Anterior cingulate cortex (tissue), 58 donors: ENCODE measurements at places on chromosomes 16 and 17.
A peak's percentile ranks its signal among the peaks of the same experiment; 100 is the strongest.

DNA sequence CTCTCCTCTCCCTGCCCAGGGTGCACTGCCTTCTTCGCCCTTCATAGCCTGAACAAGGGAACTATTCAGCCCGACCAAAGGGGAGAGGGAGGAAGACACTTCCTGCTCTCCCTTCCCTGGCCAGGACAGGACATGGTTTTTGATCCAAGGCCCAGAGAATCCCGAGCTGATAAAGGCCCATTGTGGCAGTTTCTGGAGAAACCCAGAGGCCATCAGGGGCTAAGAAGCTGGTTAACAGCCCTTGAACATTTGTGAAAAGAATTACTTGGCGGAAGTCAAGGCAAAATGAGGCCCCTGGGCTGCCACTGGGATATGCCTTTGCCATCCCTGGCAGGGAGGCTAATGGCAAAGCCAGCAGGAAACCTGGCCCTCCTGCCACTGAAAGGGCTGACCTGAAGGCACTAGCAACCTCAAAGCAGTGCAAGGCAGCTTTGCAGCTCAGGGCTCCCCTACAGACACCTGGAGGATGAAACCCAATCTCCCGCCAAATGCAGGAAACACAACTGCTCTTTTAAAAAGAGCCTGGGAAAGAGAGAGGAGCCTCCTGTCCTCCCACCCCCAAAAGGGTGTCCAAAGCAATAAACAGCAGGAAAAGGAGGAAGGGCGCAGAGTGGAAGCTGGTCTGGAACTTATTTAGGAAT lies 12.6 kb downstream of the PHB1 start:
- peak; percentile 32 for DNase-seq

DNA sequence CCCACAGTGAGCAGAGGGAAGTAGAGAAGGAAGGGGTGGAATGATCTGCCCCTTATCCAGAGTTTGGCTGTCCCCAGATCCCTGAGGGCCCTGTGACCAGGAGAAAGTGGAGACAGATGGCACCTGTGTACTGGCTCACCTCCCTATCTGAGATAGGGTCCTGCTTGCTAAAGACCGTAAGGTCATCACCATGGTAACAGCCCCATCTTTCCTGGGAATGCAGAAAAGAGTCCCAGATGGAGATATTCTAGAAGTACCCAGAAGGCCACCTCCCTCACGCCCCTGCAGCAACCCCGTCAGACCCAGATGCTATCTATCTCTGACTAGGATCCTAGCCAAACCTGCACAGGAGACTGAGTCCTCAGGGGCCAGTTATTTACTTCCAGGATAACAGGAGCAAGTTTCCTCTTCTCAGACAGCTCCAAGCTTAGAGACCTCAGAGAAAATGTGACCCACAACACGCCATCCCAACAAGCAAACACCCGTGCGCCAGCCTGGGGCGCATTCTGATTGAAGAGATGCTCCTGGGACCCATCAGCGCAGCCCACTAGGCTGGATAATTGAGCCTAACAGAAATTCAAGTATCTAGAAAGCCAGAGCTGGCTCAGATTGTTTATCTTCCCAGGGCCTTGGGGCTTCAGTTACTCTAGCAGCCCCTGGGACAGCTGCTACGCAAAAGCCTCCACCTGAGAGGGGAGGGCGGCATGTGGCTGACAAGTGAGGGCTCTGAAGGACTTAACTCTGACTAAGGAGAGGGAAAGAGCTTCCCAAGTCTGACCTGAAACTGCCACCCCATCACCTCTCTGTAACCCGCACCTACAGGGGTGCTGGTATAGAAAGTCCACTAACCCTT lies 1.9 kb downstream of the ORMDL3 start:
- no peak for DNase-seq

DNA sequence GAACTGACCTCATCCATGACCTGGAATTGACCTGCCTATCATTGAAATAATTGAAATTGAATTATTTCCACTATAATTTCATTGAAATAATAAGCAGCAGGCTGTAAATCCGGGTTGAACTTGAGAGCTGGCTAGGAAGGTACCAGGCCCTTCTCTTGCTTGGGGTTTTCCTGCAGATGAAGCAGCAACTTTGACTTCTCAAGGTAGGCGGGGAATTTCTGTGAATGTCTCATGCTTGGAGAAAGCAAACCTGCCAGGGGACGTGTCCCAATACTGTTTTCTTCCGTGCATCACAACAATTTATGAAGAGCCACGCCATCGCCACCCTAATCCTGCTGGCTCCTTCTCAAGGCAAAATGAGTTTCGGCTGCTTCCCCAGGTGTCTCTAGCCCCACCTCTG lies 97.5 kb upstream of the XYLT1 start:
- DNase-seq = no peak

DNA sequence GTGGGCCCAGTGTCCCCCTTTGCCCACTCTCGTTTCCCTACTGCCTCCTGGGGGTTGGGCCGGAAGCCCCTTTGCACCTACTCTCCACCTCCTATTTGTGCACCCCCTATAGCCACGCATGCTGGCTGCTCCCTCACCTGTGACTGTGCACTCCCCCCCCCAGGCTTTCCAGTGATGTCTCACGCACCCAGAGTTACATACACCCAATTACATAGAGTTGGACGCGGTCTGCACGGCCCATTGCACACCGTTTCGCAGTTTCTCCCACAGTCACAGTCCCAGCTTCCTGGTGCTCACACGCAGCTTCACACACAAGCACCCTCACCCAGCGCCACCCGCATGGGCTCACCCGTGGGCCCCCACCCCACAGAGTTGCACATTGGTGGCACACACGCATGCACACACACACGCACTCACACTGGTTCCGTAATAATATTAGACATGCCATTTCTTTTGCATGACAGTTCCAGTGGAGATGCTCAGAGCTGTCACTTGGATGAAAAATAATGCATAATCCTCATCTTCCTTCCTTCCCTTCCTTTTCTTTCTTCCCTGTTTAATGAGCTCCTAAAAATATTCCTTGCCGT lies 21.5 kb upstream of the C1QL1 start:
- no peak for DNase-seq

- DNase-seq = no peak
These were observed 26.8 kb downstream of the MARCHF10 start for GRCh38 chr17:62781356-62781755.

- DNase-seq = no peak
These were observed 9.6 kb downstream of the ACE start for GRCh38 chr17:63486317-63487013.

GRCh38 chr17:34760931-34761495 lies 181.6 kb downstream of the TMEM132E start:
- DNase-seq = no peak

- DNase-seq = no peak
These were observed 84.8 kb upstream of the TOX3 start for GRCh38 chr16:52631711-52632110.

DNA sequence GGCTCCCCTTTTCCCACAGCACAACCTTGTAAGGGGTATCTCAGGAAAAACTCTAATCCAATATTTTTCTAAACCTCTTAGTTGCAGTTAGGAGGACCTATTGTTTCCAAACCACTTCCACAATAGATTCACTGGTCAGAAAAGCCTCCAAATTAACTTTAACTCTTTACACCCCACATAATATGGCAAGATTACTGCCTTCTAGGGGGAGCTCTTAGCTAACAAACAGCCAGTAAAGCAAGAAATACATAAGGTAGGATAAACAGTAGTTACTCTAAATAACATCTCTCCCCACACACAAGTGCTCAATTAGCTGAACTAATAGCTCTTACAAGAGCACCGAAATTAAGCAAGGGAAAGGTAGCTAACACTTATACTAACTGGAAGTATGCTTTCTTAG lies 192.1 kb upstream of the KIF2B start:
- DNase-seq = no peak

- DNase-seq = no peak
These were observed 41.5 kb upstream of the HS3ST3A1 start for GRCh38 chr17:13643180-13643579.

GRCh38 chr16:11006656-11007055 lies 62.3 kb downstream of the CLEC16A start:
- DNase-seq = no peak

DNA sequence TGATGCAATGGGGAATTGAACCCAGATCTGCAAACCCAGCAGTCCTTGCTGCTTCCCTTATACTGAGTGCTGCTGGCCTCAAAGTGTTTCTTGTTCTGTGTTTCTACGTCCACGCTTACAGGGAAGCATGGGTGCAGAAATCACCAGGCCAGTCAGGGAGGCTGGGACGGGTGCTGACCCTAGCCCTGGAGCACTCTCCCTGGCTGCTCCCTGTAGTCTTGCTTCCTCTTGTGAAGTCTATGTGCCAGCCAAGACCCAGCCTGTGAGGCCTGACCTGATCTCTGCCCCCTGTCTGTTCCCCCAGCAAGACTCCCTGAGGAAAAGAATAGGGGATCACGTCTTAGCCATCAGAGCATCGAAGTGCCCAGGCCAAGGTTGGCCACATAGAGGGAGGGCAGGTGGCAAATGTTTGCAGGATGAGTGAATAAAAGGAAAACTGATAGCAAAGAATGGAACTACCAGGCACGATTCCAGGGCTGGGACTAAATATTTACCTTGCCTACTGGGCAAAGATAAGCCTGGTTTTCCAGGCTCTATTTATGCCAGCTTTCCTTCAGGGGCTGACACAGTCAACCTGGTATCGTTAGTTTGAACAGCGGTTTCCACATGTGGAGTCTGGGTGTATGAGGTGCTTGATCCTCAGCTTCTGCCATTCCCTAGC lies 41.2 kb upstream of the RHOT1 start:
- no peak for DNase-seq

DNA sequence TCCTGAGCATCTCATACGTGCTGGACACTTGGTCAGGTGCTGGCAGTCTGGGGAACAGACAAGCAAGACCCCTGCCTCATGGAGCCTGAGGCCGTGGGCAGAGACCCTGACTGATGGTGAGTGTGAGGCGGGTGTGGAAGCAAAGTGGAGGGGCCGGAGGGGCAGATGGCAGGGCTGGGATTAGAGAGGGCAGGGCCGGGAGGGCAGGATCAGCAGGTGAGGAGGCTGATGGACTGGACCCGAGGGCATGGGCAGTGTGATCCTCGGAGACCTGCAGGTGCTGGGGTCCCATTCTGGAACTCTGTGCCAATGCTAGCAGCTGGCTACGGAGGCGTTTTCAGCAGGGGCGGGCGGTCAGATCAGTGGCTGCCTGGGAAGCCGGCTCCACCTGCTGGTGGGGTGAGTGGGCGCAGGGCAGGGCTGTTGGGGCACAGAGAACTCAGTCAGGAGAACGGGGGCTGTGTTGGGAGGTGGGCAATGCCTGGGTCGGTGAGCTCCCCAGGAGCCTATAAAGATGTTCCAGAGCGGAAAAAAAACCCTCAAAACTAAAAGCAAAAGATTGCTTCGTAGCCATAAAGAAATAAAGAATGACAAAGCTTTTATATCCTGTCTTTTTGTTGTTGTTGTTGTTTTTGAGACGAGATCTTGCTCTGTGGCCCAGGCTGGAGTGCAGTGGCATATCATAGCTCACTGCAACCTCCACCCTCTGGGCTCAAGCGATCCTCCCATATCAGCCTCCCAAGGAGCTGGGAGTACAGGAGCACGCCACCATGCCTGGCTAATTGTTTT lies 8.9 kb upstream of the C16orf74 start:
- DNase-seq = no peak

DNA sequence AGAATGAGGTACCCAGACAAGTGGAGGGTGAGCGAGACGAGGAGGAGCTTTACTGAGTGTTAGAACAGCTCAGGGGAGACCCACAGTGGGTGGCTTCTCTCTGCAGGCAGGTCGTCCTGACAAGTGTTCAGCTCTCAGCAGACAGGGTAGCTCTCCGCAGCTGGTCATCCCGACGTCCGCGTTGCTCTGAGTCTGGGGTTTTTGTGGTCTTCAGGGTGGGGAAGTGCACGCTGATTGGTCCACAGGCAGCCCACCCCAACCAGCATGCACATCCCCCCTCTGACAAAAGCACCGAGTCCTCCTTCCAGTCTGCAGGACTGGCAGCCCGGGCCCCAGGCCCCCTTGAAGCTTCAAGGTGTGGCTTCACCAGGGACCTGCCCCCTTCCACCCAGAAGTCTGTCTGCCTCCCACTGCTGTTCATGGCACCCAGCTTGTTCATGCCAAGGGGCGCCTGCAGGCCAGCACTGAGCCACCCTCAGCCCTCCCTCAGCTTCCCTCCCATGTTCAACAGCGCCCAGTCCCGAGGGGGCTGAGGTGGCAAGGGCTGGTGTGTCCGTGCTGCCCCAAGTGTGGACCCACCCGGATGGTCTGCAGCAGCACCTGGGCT lies 19.9 kb upstream of the WDR45B start:
- DNase-seq = no peak

DNA sequence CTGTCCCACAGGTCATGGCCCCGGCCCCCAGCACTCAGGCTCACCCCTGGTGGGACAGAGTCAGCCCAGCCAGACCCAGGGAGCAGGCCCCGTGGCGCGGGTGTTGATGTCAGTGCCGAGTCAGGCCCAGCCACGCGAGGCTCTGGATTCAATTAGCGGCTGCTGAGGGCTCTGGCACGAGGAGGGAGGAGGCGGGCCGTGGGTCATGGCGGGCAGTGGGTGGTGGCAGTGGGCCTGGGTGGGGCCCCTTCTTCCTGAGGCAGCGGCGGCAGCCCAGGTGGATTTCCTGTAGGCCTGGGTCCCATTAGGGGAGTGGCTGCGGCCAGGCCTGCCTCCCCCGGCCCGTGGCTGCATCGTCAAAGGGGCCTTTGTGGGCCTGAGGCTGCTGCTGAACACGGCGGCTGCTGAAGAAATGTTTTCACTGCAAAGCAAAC lies 12.9 kb downstream of the VASN start:
- no peak for DNase-seq

GRCh38 chr17:74354123-74354522 lies 7.5 kb downstream of the BTBD17 start:
- DNase-seq = no peak

- no peak for DNase-seq
These were observed 300.5 kb downstream of the CPPED1 start for GRCh38 chr16:12503191-12503590.

- DNase-seq = no peak
These were observed 83.4 kb downstream of the ZDHHC7 start for GRCh38 chr16:84927621-84928591.

- DNase-seq = no peak
These were observed 94.6 kb downstream of the ITFG1 start for GRCh38 chr16:47366228-47366627.

GRCh38 chr17:16275024-16275423 lies 58.0 kb downstream of the PIGL start:
- no peak for DNase-seq

DNA sequence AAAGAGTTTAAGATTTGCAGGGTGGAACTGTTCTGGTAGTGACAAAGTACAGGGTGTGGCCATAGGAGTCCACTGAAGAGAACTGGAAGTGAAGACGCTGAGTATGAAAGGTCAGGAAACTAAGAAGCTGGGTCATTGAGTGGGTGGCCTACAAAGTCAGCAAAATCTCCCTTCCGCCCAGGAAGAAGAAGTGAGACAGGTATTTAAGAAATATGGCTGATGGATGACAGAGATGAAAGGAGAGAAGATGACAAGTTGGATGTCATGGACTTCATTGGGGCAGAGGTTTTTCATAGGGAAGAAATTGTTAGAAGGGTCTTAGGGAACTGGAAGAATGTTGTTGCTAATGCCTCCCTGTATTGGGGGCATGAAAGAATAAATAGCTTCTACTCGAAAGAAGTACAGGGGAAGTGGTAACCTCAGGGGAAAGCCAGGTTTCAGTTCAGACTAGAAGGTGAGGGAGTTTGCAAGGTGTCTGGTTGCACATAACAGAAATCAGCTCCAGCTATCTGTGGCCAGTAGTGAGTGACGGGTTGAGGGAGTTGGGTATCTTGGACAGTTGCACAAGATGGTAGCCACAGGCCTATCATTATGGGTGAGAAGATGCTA lies 33.6 kb upstream of the MED13 start:
- DNase-seq = no peak
